ENCODE measurements at places on chromosomes 5 and 9.
A peak's percentile ranks its signal among the peaks of the same experiment; 100 is the strongest.

DNA sequence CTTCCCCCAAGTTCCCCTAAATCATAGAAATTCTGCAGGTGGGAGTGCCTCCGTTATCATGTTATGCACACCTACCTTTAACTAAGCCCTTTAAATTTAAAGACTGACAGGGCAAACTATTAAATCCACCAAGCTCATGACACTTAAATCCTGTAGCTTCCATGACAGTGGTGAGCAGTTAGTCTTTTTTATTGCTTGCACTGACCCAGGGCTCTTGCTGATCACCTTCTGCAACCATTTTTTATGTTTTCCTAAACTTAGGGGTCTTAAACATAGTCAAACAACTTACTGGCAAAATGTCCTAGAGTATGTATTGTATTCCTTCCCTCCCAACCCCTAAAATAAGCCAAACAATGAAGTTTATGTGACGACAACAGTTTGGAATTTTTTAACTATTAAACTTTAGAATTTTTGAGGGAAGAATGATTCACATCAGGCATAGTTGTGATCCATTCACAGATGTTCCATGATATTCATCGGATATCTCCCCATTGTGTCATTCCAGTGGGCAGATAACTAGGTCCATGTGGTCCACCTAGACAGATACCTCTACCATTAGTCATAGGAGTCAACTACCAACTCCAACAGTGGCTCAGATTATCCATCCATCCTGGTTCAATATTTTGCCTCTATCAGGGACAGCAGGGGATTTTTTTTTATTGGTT is 283.1 kb downstream of the ADAMTS6 start:
- no peak for DNase-seq

DNA sequence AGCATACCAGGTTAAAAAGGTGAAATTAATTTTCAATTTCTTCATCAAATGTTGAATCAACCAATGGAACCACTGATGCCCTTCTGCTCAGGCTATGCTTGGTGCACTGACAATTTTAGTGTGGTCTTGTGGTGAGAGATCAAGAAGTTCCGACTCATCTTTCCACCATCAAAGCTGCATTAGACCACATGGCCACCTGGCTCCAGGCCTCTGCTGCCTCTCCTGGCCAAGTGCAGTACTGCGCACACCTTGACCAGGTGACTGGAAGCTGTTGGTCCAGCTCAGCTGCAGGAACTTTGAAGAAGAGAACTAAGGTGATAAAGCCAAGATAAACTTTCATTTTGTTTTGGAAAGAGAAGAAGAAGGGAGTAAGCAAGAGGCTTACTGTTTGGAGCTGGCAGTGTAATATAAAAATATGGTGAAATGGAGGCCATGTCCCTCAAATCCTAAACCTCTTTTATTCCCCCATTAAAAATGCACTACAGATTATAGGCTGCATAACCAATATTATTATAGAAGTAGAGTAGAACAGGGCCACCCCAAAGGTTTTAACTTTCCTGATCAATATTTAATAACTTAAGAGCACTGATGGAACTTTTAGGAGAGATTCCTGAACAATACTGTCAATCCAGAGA is 315.5 kb upstream of the C9orf72 start:
- DNase-seq, result peak; percentile 20

GRCh38 chr5:133919148-133920136 is 49.0 kb downstream of the C5orf15 start:
- no peak for DNase-seq

GRCh38 chr5:58545912-58546311 is 37.0 kb upstream of the RAB3C start:
- peak; percentile 84 for DNase-seq

DNA sequence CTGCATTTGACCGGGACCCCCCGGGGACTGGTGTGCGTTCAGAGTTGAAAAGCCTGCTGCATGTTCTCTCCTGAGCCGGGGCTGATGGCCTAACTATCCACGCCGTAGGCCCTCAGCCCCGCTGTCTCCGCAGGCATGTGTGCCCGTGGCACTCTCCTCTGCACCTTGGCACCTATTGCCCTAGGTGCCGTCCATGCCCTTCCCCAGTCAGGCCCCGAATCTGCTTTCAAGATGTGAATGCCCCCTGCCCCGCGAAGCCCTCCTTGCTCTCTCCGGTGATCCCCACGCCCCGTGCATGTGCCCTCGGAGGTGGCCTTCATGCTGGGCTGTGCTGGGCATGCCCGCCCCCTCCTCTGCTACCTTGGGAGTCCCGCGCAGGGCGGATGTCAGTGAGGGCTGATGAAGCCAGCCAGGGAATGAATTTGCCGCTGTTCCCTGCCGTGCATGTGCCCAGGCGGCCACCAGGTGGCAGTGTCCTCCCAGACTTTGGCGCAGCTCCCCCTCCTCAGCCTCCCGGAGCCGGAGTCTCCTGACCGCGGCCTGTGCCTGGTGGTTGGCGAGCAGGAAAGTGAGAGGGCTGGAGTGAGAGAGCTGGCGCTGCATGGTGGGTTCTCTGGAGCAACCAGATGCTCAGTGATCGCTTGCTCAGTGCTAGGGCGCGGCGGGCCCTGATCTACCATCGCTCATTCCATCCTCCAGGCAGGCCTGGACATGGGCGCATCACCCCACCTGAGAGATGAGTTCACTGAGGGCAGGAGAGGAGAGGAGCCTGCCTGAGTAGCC is 112.9 kb upstream of the LMX1B start:
- peak; percentile 45 for DNase-seq

GRCh38 chr9:37668116-37668601 is 17.4 kb downstream of the FRMPD1 start:
- DNase-seq, result no peak

GRCh38 chr5:1476967-1477310 is 31.7 kb upstream of the SLC6A3 start:
- no peak for DNase-seq
